ENCODE measurements at places on chromosomes 11 and 22. TPM values are rescaled to one million over a fixed set of nuclear protein-coding genes. Genes with fewer than 3 reads are reported as not detected.

DNA sequence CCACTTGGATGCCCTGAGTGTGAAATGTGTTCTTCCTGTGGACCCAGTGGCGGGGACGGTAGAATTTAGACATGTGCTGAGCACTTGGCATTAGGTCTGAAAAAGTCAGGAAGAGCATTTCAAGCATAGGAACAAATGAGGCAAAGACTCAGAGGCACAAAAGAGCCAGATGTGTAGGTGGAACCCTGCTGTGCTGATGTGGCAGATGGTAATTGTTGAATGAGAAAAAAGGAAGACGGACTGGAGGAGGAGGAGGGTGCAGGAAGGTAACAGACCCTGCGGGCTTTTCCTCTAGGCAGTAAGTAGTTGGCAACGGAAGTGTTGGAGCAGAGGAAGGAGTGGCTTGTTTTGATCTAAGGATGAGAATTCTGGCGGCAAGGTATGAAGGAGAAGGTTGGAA, 985.8 kb downstream of the TBC1D22A start:
- no peaks in the 10 kb centered on the region for H3K27me3 ChIP-seq
- H3K4me3 ChIP-seq, result no peak overlapping the region
- no peak for DNase-seq
- no peaks in the 10 kb centered on the region for H3K36me3 ChIP-seq
- H3K4me1 ChIP-seq, result no peaks in the 10 kb centered on the region
- no peak overlapping the region for H3K27ac ChIP-seq

The DNAJB7 gene
- not detected for total RNA-seq

DNA sequence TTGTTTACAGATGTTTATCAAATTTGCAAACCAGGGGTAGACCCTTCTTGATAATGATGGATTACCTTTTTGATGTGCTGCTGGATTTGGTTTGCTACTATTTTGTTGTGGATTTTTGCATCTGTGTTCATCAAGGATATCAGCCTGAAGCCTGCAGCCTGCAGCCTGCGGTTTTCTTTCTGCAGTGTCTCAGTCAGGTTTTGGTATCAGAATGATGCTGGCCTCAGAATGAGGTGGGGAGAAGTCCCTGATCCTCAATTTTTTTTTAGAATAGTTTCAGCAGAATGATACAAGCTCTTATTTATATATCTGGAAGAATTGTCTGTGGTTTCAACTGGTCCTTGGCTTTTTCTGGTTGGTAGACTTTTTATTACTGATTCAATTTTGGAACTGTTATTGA, 19.7 kb upstream of the RAB38 start:
- H3K36me3 ChIP-seq, result no peaks in the 10 kb centered on the region
- no peak for DNase-seq
- no peaks in the 10 kb centered on the region for H3K27me3 ChIP-seq
- H3K4me3 ChIP-seq, result no peak overlapping the region

DNA sequence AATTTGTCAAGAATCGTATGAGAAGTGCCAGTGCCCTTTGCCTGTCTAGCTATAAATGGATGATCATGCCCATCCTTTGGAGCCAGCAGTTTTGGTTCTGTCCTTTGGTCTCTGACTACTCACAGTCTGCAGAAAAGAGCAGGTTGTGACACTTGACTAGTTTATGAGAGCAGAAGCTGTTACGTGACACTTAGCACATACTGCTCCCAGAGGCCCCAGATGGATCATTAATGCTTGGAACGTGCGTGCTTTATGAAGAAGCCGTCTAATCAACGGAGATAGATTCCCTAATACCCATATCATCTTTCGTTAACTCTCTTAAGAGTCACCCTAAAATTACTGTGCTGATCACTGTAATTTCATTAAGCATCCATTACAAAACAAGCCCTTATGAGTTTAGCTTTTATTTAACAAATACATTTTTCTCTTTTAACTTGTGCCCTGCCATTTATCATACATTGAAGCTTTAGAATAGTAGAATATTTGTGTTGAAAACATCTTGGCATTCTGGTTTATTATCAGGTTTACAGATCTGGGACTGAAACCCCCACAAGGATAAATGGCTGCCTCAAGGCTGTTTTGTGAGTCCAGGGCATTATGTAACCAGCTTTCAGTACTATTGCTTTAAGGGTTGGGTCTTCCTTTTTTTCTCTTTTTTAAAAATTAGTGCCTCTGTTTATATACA, 47.0 kb upstream of the ADORA2A start:
- no peaks in the 10 kb centered on the region for H3K27me3 ChIP-seq
- no peak for DNase-seq
- H3K4me3 ChIP-seq, result no peak overlapping the region
- H3K27ac ChIP-seq, result no peak overlapping the region

- DNase-seq, result no peak
Measured at GRCh38 chr11:72776844-72777754, 16.7 kb downstream of the STARD10 start.

DNA sequence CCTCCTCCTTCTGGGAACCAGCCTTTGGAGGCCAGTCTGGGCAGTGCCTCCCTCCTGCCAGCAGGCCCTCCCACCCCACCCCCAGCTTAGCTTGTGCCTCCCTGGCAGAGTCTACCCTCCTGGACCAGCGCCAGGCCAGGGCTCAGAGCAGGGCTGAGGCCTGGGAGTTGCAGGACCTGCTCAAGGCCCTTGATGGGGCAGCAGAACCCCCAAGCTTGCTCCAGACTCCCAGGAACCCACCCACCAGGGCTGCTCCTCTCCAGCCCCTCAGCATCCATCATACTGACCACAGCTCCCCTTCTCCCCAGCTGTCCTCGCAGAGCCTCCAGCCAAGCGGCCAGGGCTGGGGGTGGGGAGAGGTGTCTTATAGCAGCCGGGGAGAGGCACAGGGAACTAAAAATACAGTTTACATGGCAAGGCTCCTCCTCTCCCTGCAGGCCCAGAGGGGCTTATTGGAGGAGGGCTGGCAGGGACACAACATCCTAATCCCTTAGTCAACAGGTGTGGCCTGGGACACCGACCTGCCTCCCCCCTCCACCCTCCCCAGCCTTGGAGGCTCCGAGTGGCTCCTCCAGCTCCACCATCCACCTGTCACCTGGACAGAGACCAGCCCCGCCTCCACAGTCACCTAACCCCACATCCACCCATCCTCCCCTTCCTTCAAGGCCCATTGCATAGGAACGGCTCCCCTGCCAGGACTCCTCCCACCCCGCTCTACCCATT, 5.2 kb upstream of the MB start:
- no peak overlapping the region for H3K4me3 ChIP-seq
- H3K27me3 ChIP-seq, result no peaks in the 10 kb centered on the region
- H3K36me3 ChIP-seq, result no peaks in the 10 kb centered on the region
- peak overlapping the region; percentile 85 for H3K27ac ChIP-seq
- peaks cover 38% of the 10 kb centered on the region for H3K4me1 ChIP-seq

DNA sequence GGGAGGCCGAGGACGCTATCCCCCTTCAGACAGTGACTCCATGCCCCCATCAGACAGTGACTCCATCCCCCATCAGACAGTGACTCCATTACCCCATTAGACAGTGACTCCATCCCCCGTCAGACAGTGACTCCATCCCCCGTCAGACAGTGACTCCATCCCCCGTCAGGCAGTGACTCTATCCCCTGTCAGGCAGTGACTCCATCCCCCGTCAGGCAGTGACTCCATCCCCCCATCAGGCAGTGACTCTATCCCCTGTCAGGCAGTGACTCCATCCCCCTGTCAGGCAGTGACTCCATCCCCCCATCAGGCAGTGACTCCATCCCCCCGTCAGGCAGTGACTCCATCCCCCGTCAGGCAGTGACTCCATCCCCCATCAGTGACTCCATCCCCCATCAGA, 9.1 kb upstream of the TTLL8 start:
- H3K27ac ChIP-seq, result no peak overlapping the region
- H3K4me1 ChIP-seq, result no peaks in the 10 kb centered on the region
- no peaks in the 10 kb centered on the region for H3K36me3 ChIP-seq
- no peak overlapping the region for H3K4me3 ChIP-seq

GRCh38 chr11:59097113-59097708, 9.8 kb upstream of the FAM111B start:
- no peak overlapping the region for H3K4me3 ChIP-seq
- H3K4me1 ChIP-seq, result peaks cover 8% of the 10 kb centered on the region
- peaks cover 37% of the 10 kb centered on the region for H3K27me3 ChIP-seq
- DNase-seq, result peak; percentile 72
- no peak overlapping the region for H3K27ac ChIP-seq

DNA sequence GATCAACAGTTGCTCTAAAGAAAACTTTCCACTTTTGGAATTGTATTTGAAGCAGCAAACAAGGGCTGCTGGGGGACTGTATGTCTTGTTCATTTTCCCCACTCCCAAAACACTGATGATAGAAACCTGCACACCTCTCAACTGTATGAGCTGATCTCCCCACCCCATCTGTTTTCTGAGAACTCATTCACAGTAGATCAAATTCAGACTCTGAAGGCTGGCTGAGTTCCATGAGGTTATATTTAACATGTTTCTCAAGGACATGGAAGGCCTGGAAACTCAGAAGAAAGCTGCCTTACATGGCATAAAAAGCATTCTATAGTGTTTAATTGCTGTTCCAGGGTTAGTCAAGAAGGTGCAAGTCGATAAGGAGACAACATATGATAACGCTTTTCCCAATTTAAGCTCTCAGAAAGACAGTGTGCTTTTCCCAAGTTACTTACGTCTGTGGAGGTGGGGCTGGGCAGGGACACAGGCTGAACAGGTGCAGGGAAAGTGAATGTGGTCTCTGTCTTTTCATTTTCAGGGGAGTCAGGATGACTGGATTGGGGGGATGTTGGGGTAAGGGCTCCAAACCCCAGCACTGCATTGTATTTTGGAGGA, 23.0 kb downstream of the LARGE2 start:
- no peak overlapping the region for H3K4me3 ChIP-seq
- DNase-seq, result no peak
- H3K27ac ChIP-seq, result no peak overlapping the region
- H3K27me3 ChIP-seq, result no peaks in the 10 kb centered on the region
- peaks cover 39% of the 10 kb centered on the region for H3K36me3 ChIP-seq

DNA sequence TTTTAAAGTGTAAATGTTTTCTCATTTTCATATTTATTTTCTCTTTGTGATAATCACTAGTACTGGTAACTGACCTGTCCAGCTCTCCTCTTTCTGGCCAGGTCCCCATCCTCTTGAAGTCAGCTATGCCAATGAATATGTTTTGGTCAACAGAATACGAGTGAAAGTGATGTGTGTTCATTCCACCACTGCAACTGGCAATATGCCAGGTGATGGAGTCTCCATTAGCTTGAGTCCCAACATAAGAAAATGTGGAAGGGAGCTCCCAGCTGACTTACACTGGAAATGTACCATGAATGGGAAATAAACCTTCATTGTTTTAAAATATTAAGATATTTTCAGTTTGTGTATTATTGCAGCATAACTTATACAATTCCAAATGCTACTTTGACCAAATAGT, 75.8 kb downstream of the CCDC34 start:
- H3K36me3 ChIP-seq, result no peaks in the 10 kb centered on the region
- H3K27ac ChIP-seq, result no peak overlapping the region
- H3K4me1 ChIP-seq, result no peaks in the 10 kb centered on the region

The CYP2D6 gene
- 0.36 TPM for total RNA-seq

DNA sequence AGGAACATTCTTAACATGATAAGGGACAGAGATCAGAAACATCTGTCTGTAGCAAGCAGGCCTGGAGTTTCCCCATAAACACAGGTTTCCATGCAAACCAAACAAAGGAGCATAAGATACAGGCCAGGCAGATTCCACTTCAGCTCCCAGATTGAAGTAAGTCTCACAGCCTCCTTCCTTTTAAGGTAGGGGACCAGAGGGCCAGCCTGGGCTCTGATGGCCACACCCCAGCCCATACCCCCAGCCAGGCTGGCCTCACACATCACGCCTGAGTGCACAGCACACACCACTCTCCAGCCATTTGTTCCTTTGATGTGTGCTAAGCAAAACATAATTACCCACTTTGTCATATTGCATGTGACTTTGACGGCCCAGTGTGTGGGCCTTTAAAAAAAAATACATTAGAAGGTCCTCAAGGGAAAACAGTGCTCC, 518.7 kb downstream of the NTM start:
- no peak for DNase-seq
- peaks cover 24% of the 10 kb centered on the region for H3K4me1 ChIP-seq
- H3K27me3 ChIP-seq, result no peaks in the 10 kb centered on the region
- peak overlapping the region; percentile 77 for H3K27ac ChIP-seq

DNA sequence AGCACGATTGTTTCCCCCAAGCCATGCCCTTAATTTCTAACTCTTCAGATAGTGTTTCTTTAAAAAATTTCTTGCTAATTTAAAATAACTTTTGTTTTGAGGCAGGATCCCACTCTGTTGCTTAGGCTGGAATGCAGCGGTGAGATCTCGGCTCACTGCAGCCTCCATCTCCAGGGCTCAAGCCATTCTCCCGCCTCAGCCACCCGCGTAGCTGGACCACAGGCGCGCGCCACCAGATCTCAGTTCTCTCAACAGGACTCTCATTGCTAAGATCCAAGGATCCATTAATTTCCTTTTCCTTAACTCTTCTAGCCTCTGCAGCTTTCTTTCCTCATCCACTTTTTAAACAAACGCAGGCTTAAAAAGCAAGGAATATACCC, 327 bp upstream of the MED17 start:
- peak overlapping the region; percentile 96 for H3K27ac ChIP-seq
- peaks cover 39% of the 10 kb centered on the region for H3K4me1 ChIP-seq
- no peaks in the 10 kb centered on the region for H3K27me3 ChIP-seq
- H3K36me3 ChIP-seq, result no peaks in the 10 kb centered on the region
- H3K4me3 ChIP-seq, result peak overlapping the region; percentile 91

The FLRT1 gene
- total RNA-seq, result 3.4 TPM

GRCh38 chr11:70614034-70614681, 215.8 kb downstream of the CTTN start:
- no peak overlapping the region for H3K27ac ChIP-seq
- no peaks in the 10 kb centered on the region for H3K36me3 ChIP-seq
- no peaks in the 10 kb centered on the region for H3K27me3 ChIP-seq
- no peak for DNase-seq
- H3K4me1 ChIP-seq, result peaks cover 4% of the 10 kb centered on the region

GRCh38 chr11:61482513-61482912, 26.0 kb upstream of the LRRC10B start:
- H3K36me3 ChIP-seq, result no peaks in the 10 kb centered on the region
- H3K4me1 ChIP-seq, result peaks cover 6% of the 10 kb centered on the region
- DNase-seq, result no peak
- no peak overlapping the region for H3K4me3 ChIP-seq
- no peaks in the 10 kb centered on the region for H3K27me3 ChIP-seq
- no peak overlapping the region for H3K27ac ChIP-seq

DNA sequence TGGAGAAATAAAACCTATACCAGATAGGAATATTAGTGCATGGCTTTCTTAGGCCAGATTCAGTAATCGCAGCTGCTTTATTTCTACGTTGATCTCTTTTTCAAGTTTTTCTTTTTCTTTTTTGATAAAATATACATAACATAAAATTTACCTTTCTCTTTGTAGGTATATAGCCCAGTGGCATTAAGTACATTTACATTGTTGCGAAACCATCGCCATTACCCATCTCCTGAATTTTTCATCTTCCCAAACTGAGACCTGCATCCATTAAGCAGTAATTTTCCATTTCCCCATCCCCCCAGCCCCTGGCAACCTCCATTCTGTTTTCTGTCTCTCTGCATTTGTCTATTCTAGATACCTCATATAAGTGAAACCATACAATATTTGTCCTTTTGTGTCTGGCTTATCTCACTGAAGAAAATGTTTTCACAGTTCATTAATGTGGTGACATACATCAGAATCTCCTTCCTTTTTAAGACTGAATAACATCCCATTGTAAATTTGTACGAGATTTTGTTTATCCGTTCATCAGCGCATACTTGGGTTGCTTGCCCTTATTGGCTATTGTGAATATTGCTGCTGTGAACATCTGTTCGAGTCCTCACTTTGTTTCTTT, 41.4 kb downstream of the PANX1 start:
- H3K4me1 ChIP-seq, result peaks cover 12% of the 10 kb centered on the region
- no peak overlapping the region for H3K4me3 ChIP-seq
- H3K36me3 ChIP-seq, result no peaks in the 10 kb centered on the region
- H3K27me3 ChIP-seq, result no peaks in the 10 kb centered on the region

- H3K27me3 ChIP-seq, result no peaks in the 10 kb centered on the region
- H3K4me1 ChIP-seq, result peaks cover 33% of the 10 kb centered on the region
- H3K36me3 ChIP-seq, result no peaks in the 10 kb centered on the region
- no peak overlapping the region for H3K4me3 ChIP-seq
- peak; percentile 29 for DNase-seq
Measured at GRCh38 chr11:112294688-112295340, 34.2 kb upstream of the PLET1 start.

The AMBRA1 gene
- 23.9 TPM for total RNA-seq

Measured in sigmoid colon (tissue), 7 donors.